WERI-Rb-1 (cell line): ENCODE measurements at places on chromosomes 4 and X.

DNA sequence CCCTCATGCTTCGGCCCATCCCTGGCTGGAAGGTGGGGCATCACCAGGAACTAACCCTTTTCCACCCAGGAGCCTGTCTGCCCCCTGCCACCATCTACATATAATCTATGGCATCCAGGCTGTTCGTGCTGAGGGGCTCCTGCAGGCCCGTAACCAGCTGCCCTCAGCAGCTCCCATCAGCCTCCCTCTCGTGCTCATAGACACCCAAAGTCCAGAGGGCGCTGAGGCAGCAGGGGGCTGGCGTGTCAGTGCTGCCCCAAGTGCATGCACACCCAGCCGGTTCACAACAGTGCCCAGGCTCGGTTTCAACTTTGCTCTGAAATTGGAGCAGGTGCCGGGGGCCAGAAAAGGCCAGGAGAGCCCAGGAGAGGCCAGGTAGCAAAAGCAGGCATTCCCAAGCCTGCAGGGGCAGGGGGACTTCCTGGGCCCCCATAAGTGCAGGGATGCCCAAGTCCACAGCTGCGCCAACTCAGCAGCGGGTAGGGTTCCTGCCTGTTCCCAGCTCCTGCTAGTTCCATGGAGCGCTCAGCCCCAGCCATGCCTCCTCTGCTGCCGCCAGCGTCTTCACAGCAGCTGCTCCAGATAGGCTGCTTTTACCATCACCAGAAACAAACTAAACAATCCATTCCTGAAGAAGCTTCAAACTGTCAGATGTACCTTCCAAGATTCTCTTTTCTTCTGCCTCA, 558.2 kb upstream of the GNPDA2 start:
- no peak for DNase-seq

DNA sequence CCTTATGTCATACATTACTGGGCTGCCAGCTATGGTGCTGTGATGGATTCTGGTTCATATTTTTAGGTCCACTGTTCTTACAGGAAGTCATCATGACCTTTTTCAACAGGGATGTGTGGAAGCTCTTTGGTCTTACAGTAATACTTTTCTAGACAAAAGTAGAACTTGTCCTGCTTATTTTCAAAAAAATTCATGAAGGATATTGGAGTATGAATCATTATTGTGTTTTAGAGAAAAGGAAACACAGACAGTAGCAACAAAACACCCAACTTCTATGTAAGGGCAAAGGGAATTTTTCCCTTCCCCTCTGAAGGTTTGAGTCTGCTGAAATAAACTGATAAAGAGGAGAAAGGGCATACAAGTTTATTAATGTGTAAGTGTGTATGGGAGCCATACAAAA, 54.7 kb upstream of the FAM9C start:
- no peak for DNase-seq

DNA sequence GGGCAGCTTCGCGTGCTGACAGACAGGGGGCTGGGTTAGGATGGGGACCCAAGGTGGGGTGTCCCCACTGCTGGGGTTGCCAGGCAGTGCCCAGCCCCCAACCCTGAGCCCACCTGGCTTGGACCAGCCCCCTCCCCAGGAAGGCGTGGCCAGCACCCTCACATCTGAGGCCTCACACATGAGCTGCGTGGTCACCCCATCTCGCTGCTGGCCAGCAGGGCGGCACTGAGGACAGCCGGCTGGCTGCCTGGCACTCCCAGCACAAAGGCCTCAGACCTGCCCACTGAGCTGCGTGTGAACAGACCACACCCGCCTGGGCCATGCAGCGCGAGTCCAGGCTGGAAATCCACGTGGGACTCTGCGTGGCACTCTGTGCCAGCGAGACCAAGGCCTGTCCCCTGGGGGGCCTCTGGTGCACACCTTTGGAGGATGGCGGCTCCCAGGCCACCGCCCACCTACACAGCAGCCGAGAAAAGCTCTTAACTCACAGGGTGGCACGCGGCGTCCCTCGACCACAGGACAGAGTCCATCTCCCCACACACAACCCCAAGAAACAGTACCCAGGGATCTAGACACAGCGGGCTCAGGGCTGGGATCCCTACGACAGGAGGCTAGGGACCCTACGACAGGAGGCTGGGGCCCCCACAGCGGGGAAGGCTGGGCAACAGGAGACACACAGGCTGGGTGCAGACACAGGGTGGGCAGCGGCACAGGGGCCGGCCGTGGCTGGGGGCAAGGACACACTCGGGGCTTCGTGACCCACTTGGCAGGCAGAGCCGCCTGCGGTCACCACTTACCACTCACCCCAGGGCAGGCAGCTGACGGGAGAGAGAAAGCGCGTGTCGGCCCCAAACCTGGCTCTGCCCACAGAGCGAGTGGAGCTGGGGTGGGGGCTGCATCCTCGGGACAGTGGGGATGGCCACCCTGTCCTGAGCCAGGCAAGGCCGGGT, 9.8 kb downstream of the DGKQ start:
- no peak for DNase-seq

GRCh38 chr4:109967798-109968520, 55.3 kb downstream of the EGF start:
- DNase-seq, result no peak

DNA sequence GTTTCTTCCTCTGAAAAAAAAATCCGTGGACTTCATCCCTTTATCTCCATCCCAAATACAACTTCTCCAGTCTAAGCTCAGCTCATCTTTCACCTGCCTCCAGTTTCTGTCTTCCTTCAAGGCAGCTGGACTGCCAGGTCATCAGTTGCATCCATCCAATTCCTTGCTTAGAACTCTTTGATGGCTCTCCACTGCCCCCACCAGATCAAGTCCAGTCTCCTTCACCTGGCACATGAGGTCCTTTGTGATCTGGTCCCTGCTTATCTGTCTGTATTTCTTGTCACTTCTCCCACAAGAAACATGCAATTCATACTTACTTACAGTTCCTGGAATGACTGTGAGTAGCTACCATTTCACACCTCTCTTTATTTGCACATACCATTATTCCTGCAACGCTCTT, 33.8 kb downstream of the OTUD6A start:
- peak; percentile 61 for DNase-seq

DNA sequence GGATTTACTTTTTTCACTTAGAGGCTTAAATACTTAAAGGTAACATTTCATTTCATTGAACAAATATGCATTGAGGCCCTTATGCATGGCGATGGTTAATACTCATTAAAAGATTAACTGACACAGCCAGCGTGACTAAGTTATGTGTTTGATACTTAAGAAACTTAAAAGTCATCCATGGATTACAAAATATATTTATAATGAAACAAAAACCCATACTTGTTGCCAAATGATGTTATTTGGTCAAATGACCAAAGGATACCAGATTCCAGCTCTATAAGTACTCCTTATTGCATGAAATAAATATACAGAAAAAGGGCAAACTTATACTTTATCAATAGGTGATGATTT, 26.7 kb downstream of the ZNF330 start:
- DNase-seq, result no peak

- no peak for DNase-seq
These were observed 7.1 kb upstream of the TLR2 start for GRCh38 chr4:153676984-153677383.

GRCh38 chr4:16120720-16121119, 36.9 kb upstream of the PROM1 start:
- DNase-seq, result peak; percentile 20
